ENCODE measurements at places on chromosomes 12 and 14.

DNA sequence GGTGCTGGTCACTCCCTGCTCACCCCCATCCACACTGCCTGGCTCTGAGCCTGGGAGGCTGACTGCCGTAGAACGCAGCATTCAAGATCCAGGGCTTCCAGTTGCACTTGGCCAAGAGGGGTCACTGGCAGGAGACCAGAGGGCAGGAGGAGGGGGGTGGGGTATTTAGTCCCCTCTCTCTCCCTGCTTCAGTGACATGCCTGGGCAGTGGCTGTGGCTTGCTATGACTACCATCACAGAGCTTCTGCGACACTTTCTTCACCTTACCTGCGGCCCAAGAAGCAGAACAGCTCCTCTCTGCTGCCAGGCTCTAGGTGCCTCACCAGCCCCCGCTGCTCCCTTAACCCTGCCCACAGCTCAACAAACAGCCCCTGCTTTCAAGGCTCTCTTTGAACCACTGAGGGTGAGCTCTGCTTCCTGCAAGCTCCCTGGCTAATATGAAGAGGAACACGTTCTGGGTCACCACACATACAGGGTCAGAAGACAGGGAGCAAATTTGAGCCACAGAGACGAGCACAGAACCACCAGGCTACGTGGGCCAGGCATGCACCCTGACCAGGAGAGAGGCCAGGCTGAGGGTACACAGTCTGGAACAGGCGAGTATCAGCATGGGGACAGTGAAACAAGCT, 55.7 kb downstream of the ITPK1 start:
- DNase-seq = no peak

- DNase-seq = no peak
Observed at GRCh38 chr14:76941544-76941943, 87.0 kb downstream of the IRF2BPL start.

DNA sequence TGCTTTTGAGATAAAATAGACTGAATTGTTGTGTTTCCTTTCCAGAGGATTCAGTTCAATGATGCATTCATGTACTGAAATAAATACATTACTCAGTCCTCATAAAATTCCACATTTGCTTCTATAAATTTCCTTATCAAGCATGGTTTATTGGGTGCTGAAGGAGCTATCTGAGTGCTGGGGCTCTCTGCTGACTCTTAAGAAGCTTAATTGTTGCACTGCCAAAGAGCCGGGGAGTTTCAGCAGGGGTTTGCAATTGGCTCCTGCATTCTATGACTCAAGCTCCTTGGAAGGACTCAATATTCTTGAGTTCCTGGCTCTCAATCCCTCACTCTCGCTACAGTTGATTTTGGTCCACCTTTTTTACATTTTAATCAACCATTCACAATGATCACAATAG, 69.8 kb upstream of the PYGL start:
- no peak for DNase-seq

- DNase-seq = peak; percentile 48
Observed at GRCh38 chr12:124694250-124694649, 126.8 kb upstream of the NCOR2 start.

GRCh38 chr12:4643747-4644146, 5.1 kb downstream of the AKAP3 start:
- DNase-seq = no peak

- DNase-seq = no peak
Observed at GRCh38 chr12:72493407-72493806, 221.2 kb downstream of the TRHDE start.

DNA sequence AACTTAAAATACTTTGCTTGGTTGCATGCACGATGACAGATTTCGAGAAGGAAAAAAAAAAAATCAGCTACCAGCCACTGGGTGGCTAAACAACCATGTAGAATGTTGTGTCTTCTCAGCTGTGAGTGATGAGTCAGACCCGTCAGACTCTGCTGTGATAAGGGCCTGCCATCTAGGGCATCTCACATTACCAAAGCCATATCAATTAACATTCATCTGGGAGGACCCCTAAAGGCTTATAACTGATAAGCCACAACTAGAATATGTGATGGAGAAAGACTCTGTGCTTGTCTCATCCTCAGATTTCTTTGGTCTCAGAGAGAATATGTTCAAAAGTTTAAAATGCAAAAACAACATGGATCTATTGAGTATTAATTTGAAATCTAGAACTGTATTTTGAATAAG, 111.5 kb downstream of the PAX9 start:
- no peak for DNase-seq

DNA sequence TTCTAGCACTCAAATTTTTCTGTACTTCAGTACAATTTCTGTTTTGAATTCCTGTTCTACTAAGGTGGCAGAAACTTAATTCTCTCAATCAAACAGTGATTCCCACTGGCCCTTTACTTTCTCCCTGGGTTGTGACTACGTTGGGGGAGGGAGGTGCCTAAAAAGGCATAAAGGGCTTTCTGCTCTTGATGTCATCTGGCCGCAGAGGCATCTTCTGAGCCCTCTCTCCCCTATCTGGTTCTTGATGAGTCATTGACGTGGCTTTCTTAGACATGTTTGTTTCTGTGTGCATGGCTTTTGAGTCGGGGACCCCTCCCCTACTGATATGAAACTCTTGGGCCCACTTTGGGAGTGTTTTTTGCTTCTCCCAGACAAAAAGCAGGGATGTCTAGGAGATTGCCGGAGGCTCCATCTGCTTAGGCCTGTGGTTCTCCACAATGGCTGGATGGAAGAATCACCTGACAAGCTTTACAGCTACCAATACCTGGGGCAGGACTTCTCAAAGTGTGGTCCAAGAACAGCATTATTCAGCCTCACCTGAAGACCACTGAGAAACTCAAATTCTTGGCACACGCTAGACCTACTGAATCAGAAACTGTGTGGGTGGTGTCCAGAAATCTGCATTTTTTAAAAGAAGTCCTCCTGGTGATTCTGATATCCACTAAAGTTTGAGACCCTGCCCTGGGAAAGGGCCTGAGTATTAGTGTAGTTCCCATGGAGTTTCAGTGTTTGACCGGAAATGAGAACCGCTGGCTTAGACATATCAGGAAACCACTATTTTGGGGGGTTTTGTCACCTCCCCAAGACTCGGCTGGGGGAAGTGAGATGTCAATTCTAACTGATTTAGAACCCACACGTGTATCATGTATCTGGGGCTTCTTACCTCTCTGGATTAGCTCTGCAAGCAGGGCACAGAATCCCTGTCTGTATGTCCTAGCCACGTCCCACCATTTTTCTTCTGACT, 395.7 kb upstream of the PDE3A start:
- peak; percentile 14 for DNase-seq

DNA sequence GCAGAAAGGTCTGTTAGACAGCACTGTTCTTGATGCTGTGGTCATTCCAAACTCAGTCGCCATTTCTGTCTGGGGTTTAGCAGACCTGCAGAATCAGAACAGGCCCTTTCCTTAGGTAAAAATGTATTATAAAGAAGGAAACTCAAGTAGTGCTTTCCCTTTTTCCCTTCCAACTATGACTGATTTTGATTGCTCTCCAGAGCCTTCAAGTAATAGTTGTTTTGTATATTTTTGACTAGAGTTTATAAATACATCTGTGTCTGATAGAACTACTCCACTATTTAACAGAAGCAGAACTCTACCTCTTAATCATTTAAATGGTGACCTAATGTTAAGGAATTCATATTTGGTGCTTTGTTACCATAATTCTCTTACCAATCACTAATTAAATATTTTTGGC, 74.0 kb downstream of the WNK1 start:
- no peak for DNase-seq

GRCh38 chr12:99984271-99985128, at the start of gene ANKS1B:
TSS of gene ANKS1B (minus strand) at chr12:99984936. CDS start at chr12:99984237, 699 bp downstream.
- DNase-seq = peak; percentile 73

DNA sequence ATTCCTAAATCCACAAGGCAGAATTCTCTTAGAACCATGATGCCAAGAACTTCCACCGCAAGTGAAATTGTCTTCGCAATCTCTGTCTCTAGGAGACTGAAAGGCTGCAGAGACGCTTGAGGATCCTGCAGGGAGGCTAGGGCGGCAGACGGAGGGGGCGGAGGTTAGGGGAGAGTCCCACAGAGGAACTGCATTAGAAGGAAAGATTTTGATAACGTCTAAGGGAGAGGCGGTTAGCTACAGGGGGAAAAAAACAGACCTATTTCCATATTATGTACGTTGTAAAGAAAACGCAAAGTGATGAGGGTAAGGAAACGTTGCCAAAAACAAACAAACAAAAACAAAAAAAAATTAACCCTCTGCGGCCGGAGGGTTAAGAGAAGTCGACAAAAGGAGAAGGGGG, 595 bp downstream of the KLHL28 start:
- peak; percentile 25 for DNase-seq

- no peak for DNase-seq
Observed at GRCh38 chr14:51546099-51546498, 105.6 kb upstream of the FRMD6 start.

GRCh38 chr14:56274556-56274955, 156.3 kb downstream of the PELI2 start:
- no peak for DNase-seq

GRCh38 chr14:33580231-33580749, 370.6 kb downstream of the EGLN3 start:
- no peak for DNase-seq

DNA sequence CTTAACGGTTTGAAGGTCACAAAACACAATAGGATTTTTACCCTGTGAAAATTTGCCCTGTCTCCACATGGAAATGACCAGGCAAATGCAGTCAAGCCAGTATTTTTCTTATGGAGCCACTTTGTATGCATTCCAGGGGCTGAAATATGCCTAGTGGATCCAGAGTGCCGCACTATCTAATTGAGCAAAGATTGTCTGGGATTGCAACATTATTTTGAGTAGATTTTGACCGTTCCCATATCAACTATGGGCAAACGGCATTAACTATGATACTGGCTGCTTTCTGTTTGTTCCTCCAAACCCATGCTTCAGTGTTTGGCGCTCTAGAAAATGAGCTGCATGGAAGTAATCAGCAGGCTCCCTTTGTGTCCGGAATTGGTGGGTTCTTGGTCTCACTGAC, 223.0 kb downstream of the BTG1 start:
- DNase-seq = no peak

DNA sequence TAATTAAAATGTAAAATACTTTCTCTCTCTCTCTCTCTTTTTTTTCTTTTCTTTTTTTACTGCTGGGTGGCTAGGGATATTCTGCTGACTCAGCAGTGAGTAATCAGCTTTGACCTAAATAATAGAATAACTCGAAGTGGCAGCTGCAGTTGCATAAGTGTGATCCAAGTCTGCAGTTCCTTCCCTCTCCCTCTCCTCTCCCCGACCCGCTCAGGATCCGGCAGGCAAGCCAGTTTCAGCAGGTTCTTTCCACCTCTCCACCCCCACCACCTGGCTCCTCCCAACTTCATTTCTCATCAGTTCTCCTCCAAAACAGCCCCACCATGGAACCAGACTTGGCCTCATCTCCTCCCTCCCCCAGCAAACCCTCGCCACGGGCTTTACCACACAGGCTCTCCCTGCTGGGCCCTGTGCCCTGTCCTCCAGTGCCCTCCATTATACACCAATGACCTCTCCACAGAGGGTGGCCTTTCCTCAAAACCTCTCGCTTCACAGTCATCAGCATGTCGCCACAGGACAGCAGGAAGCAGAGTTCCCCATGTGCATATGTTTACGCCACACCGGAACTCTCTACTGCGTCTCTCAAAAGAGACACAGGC, 22.4 kb downstream of the SLC7A8 start:
- no peak for DNase-seq

GRCh38 chr12:18160901-18161300, 70.9 kb upstream of the RERGL start:
- no peak for DNase-seq

GRCh38 chr14:28584951-28585350, 181.6 kb upstream of the FOXG1 start:
- DNase-seq = no peak

GRCh38 chr14:27392153-27392552, 794.3 kb upstream of the NOVA1 start:
- no peak for DNase-seq

DNA sequence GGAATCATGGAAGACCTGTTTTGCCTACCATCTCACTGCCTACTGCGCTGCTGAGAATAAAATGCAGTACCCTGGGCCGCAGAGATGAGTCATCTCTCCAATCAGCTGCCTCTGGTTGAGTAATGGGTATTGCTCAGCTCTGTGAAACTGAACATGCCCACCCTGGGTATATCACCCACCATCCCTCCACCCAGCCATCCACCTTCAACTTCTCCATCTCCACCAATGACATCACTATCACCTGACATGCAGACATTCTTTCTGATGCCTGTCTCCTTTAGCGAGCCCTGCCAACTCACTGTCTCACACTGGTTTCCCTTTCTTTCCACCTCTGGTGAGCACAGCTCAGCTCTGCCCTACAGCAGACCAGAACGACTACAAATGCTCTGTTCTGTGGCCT, 33.6 kb downstream of the E2F7 start:
- no peak for DNase-seq

GRCh38 chr14:37480446-37481290, 114.4 kb downstream of the FOXA1 start:
- DNase-seq = no peak

DNA sequence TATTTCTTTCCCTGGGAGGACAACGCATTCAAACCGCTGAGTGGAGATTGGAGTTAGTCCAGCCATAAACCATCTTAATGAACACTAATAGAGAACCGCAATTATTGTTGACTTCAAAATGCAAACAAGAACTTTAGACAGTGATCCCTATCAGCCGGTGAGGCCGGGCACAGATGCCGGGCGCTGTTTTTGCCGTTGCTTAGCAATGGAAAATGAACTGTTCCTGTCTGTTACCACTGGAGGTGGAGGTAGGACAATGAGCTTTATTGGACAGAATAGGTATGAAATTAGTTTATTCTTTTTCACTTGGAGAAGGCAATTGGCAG, 216.8 kb downstream of the TTC8 start:
- no peak for DNase-seq

GRCh38 chr14:82138431-82138830, 604.8 kb upstream of the SEL1L start:
- no peak for DNase-seq

GRCh38 chr12:111112311-111113098, 192.1 kb upstream of the MYL2 start:
- no peak for DNase-seq

DNA sequence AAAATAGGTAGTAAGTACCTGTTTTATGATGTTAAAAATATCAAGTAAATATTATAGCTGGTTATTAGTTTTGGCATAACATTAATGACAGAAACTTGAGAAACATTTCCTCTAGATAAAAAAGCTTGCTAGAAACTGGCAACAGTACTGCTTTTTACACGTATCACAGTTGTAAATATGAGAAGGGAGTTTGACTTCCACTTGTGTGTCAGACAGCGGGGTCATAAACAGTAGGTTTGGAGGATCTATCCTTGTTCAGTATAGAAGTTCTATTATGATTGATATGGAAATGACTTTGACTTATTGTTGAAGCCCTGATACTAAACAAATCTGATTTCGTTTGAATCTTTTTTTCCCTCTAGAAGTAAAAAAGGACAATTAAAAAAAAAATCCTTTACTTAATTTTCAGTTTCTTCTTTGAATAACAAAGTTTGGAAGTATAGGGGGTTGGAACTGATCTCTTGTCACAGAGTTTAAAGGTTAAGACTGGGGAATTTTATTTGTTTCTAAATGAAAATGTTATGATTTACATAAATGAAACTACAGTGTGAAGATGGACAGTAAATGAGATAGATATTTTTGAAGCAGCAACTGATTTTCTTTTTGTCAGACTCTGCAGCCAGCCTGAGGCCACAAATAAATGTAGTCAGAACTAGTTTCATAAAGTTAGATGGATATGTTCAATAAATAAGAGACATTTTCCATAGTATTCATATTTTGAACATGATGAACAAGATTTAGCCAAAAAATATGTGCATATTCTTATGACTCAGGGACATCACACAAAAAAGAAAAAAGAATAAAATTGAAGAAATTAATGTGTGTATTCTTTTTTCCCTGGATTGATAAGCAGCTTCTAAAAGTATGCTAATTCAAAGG, 50.1 kb downstream of the WNK1 start:
- no peak for DNase-seq

- DNase-seq = peak; percentile 6
Observed at GRCh38 chr14:103508521-103509329, 13.9 kb downstream of the CKB start.

All from GM13977 (cell line).